ENCODE measurements at places on chromosomes 11 and 22.

DNA sequence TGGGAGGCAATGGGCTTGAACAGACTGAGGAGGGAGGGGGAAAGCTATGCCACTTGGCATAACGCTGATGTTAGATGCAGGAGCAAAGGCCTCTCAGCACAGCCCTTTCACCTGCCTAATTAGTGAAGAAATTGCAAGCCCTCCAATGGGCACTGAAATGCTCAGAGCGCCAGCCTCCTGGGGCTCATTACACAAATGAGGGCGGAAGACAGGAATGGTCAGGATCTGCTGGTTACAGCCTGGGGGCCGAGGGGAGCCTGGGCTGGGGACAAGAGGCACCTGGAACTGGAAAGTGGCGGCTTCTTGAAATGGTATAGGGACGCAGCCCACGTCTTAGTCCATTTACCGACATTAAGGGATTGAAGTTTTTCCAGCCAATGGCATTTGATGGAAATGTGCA, 50.2 kb upstream of the PLET1 start:
- no peak for DNase-seq

- no peak for DNase-seq
Measured at GRCh38 chr11:130403967-130404366, 24.4 kb downstream of the ADAMTS8 start.

DNA sequence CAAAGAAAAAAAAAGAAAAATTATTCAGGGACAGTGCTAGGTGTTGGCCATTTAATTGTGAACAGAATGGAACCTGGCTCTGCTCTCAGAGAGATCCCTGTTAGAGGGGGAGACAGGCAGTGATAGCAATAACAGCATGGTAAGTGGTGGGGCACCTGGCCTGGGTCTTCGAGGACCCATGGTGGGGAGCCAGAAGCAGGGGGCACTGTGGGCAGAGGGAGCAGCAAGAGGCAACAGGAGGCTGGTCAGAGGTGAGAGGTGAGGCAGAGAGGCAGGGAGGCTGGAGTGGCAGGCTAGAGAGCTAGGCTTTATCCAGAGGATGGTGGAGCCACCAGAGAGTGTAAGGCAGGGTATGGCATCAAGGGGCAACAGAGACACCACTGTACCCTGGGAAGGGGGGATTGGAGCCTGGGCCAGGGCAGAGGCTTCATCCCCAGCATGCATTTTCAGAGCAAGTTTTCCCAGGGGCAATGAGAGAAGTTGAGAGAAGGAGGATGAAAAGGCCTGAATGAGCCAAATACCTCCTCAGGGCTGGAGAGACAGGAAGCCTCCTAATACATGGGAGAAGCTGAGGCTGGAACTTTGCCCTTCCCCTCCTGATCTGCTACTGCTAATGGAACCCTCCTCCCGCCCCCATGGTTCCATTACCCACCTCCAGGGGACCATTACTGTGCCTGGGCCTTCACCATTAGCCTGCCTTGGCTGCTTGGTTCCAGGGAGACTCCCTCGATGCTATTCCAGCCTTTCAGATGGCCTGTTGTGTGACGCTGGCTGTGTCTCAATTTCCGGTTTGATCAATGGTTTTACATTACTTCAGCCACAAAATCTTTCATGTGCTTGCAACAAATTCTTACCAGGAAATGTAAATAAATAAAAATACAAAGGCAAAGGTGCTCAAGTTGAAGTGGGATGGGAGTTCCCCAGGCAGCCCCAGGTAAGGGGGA, 2.6 kb upstream of the P2RY2 start:
- no peak for DNase-seq

- no peak for DNase-seq
Measured at GRCh38 chr11:108536783-108537182, 38.6 kb upstream of the POGLUT3 start.

DNA sequence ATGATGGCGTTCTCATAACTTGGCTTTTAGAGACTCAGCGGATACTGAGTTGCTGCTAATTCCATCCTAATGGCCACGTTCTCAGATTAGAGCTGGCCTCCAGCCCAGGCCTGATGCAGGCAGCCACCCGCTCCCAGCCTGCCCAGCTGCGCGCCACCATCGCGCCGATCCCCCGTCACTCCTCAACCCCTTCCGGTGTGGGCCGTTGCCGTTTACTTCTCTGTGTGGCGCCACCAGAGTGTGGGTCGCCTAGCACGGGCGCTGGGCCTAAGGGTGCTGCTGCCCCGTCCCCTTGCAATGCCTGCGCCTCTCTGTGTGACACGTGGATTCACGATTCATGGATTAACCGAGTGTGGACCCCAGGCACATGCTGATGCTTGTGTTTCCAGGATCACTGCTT, 1116.0 kb downstream of the BRD1 start:
- no peak for DNase-seq

DNA sequence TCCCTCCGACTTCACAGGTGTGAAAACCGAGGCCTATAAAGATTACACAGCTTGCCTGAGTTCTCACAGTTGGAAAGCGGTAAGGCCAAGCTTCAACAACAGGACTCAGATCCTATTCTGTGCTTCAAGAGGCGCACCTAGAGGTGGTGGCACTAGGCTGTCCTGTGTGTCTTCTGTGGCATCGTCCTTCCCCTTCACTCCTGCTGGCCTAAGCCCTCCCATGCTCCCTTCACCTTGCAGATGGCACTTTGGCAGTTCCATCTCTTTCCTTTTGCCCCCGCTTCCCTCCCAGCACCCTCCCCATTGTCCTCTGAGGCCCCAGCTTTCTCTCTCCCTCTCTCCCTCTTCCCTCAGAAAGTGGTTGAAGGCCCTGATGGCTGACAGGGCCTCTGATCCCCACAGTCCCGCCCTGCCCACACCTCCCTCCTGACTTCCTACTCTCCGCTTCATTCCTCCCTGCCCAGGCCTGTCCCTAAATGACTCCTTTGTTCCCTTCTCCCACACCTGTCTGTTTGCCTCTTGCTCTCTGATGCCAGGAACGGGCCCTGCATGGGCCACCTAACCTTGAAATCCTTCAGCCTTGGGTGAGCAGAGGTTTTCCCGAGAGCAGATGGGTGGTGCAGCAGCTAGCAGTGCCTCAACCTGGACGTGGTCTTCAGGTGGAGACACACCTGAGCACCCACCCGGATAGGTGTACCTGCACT, 5.8 kb downstream of the TRIM29 start:
- no peak for DNase-seq

GRCh38 chr11:93936460-93936859, 84.7 kb upstream of the HEPHL1 start:
- DNase-seq, result no peak

- no peak for DNase-seq
Measured at GRCh38 chr11:106989078-106989455, 29.2 kb downstream of the GUCY1A2 start.

GRCh38 chr22:28329186-28330073, 350.2 kb downstream of the TTC28 start:
- no peak for DNase-seq

DNA sequence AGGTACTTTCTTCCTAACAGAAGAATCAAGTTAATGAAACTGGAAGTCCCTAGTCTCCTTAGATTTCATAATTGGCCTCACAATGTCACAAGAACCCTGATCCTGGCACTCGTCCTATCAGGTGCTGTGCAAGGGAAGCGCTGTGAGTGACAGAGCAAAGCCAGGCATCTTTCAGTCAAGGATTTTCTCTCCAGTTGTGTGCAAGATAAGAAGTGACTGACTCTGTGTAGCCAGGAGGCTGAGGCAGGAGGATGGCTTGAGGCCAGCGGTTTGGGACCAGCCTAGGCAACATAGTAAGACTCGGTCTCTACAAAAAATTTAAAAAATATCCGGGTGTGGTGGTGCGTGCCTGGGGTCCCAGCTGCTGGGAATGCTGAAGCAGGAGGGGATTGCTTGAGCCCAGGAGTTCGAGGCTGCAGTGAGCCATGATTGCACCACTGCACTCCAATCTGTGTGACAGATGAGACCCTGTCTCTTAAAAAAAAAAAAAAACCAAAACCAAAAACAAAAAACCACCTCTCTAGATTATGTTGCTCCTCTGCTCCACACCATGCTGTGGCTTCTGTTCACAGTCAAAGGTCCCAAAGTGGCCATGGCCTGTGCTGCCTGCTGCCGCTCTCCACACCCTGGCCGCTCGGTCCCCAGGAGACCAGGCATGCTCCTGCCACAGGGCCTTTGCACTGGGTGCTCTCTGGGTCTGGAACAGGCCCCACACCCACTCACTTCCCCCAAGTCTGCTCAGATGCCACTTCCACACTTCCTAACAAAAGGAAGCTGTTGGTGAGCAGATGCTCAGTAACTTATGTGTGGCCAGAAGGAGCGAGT, 54.2 kb upstream of the CLDN5 start:
- no peak for DNase-seq

- DNase-seq, result peak; percentile 18
Measured at GRCh38 chr11:33735271-33736147, 714 bp downstream of the CD59 start.

- no peak for DNase-seq
Measured at GRCh38 chr11:78560826-78561484, 13.7 kb downstream of the NARS2 start.

DNA sequence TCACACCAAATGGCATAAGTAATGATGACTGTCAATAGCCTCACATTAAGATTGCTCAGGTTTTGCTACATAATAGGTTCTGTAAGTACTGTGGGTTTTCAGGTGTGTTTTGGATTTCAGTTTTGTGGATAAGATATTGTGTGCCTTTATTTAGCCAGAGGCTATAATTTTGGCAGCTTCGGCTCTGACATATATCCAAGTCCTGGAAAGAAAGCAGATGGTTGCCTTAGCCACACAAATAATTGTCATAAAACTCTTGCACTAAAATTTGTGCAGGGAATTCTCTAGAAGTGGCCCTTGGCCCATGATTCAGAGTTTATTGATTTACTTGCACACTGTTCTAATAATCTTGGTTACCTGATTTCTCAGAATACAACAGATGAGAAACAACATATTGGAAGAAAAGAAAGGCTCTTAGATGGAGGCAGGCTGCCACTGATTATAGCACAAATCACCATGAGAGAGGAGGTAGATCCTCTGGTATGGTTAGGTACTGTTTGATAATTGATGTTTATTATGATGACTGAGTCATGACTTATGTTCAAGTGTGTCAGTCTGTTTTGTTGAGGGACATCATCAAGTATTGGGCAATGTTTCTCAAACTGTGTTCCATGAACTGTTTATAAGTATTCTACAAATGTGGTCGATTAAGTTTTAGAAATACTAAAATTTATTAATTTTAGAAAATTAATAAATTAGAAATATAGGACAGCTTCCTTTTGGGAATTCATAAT, 9.6 kb downstream of the REXO2 start:
- DNase-seq, result no peak

GRCh38 chr11:75518204-75518549, 7.6 kb downstream of the GDPD5 start:
- no peak for DNase-seq

- no peak for DNase-seq
Measured at GRCh38 chr11:44113018-44113417, 17.5 kb downstream of the EXT2 start.

GRCh38 chr11:130473056-130473794, 24.8 kb downstream of the ADAMTS15 start:
- DNase-seq, result no peak

GRCh38 chr22:49010901-49011300, 816.8 kb downstream of the BRD1 start:
- DNase-seq, result no peak

DNA sequence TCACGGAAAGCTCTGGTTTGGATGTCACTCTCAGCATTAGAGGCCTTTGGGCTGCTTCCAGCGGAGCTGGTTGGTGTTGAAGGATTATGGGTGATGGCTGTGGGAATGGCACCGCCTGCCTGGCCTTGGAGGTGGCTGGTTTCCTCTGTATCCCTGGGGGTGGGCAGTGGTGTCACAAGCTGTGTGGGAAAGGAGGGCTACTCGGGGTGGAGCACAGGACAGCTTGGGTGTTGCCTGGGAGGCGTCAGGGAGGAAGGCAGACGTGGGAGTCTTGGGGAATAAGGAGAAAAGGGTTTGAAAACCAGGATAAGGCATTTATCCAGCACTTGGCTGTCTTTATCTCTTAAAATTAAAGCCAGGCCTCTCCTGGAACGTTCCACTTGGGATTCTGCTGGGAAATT, 71.8 kb downstream of the ADAMTS15 start:
- no peak for DNase-seq

DNA sequence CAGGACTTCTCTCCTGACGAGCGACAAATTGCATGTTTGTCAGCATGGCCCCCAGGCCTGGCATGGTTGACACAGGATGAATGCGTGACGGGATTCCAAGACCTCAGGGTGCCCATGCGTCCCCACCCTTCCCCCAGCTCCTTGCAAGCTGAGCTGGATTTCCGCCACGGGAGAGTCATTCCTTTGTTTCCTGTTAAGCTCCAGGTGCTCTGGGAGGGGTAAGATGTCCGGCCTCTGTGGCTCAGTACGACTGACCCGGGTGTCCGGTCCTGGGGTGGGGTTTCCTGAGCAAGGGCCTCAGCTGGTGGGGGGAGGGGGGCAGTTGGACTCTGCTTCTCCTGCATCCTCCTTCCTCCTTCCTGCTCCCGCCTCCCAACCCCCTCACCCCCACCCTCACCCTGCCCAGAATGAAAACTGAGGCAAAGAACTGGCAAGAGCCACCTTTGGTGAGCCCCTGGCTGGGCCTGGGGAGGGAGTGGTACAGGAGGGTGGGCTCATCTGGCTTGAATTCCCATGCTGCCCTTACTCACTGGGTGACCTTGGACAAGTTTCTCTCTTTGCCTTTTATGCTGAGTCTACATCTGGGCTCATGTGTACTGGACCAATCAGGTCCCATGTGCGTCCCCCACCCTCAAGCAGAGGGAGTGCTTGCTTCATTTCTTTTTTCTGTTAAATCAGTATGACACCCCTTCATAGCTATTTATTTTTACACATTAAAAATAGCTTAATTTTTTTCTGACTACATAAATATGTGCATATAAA, 2.5 kb downstream of the CDC42EP2 start:
- no peak for DNase-seq

DNA sequence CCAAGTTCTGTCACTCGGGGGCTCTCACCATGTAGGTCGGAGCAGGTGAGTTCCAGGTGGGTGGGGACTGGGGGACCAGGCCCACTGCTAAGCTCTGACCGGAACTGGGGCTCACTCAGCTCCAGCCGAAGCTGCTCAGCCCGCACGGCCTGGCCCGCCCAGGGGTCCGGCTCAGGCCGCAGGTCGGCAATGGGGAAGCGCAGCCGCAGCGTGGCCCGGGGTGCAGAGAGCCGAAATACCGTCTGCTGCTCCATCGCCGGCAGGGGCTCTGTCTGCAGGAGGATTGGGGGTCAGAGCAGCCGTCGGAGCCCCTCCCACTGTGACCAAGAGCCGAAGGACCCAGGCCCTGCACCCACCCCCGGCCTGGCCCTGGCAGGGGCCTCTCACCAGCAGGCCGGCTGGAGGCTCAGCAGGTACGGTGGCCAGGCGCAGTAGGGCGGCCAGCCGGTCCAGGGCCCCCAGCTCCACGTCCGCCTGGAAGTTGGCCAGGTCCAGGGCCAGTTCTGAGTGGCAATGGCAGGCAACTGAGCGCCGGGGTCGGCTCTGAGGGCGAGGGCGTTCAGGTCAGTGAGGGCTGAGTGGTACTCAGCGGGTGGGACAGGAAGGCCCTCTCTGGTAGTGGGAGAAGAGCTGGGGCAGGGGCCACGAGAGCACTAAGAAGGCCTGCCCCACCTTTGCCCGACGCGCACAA, 7.2 kb downstream of the ATG2A start:
- DNase-seq, result no peak
